ENCODE measurements at places on chromosomes 3 and 15. TPM values are rescaled to one million over a fixed set of nuclear protein-coding genes. Genes with fewer than 3 reads are reported as not detected.
A peak's percentile ranks its signal among the peaks of the same experiment; 100 is the strongest.

The P2RY12 gene
- 0.78 TPM for total RNA-seq

The WDR72 gene
- 9.2 TPM for total RNA-seq

The KPNA1 gene
- total RNA-seq: 28.7 TPM

The HTR3E gene
- total RNA-seq: not detected

The ANKRD34C gene
- under 0.01 TPM for total RNA-seq

The TAMM41 gene
- 10.9 TPM for total RNA-seq

The CAPN7 gene
- total RNA-seq: 38.1 TPM

The RTP4 gene
- 2.0 TPM for total RNA-seq

The HOMER2 gene
- 469 TPM for total RNA-seq

The CPNE9 gene
- not detected for total RNA-seq

The ETV5 gene
- 14.5 TPM for total RNA-seq

The RPSA gene
- total RNA-seq: 696 TPM

The GABRR3 gene
- not detected for total RNA-seq

The CTXN2 gene
- not detected for total RNA-seq

- no peak for DNase-seq
- H3K4me3 ChIP-seq: no peak overlapping the region
- no peaks in the 10 kb centered on the region for H3K4me1 ChIP-seq
- H3K27me3 ChIP-seq: no peaks in the 10 kb centered on the region
- no peak overlapping the region for H3K27ac ChIP-seq
Observed at GRCh38 chr3:31106204-31106603, 211.7 kb upstream of the GADL1 start.

- H3K4me3 ChIP-seq: no peak overlapping the region
- peaks cover 7% of the 10 kb centered on the region for H3K36me3 ChIP-seq
Observed at GRCh38 chr3:100352296-100353231, 18.0 kb downstream of the NIT2 start.

DNA sequence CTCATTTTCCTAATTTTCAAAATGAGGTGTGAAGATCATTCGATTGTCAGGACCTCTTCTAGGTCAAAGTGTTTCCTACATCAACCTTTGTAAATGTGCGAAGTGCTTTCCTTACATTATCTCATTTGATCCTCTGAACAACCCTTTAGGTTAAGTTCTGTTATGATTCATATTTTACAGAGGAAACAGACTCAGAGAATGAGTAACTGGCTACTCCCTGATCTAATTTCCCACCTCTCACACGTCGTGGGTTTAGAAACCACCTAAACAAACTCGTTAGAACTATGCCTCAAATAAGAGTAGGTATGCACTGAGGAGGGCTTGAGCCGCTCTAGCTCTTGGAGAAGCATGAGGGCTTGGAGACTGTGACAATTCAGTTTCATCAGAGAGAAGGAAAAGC lies 148.6 kb downstream of the CD47 start:
- H3K27me3 ChIP-seq: no peaks in the 10 kb centered on the region
- no peak overlapping the region for H3K4me3 ChIP-seq
- no peak for DNase-seq
- H3K27ac ChIP-seq: no peak overlapping the region

DNA sequence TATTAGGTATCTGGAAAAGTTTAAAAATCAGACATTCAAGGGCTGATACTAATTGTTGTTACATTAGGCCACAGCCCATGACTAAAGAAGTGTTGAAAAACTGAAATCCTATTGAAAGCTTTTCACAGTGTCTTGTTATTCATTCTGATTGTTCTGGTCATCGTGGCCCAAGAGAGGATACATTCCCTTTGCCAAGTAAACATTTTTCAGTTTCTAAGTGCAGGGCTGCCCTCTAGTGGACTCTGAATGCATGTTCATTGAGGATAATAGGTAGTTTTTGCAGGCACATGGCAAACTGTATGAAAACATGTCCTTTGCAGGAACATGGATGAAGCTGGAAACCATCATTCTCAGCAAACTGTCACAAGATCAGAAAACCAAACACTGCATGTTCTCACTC lies 181.1 kb downstream of the MYRIP start:
- no peaks in the 10 kb centered on the region for H3K4me1 ChIP-seq
- no peak overlapping the region for H3K4me3 ChIP-seq
- H3K27ac ChIP-seq: no peak overlapping the region

GRCh38 chr15:60395276-60396011 lies 2.3 kb downstream of the ANXA2 start:
- no peaks in the 10 kb centered on the region for H3K36me3 ChIP-seq
- no peak for DNase-seq
- peak overlapping the region; percentile 16 for H3K27ac ChIP-seq
- H3K4me1 ChIP-seq: peaks cover 69% of the 10 kb centered on the region
- H3K27me3 ChIP-seq: no peaks in the 10 kb centered on the region

- no peak overlapping the region for H3K27ac ChIP-seq
- no peak for DNase-seq
- H3K4me1 ChIP-seq: no peaks in the 10 kb centered on the region
- H3K4me3 ChIP-seq: no peak overlapping the region
Observed at GRCh38 chr15:68447976-68448755, 16.2 kb upstream of the ITGA11 start.

GRCh38 chr3:12423918-12424630 lies 60.2 kb upstream of the TSEN2 start:
- DNase-seq: no peak
- no peak overlapping the region for H3K4me3 ChIP-seq
- H3K27ac ChIP-seq: no peak overlapping the region
- H3K27me3 ChIP-seq: no peaks in the 10 kb centered on the region

- H3K27me3 ChIP-seq: no peaks in the 10 kb centered on the region
- H3K27ac ChIP-seq: no peak overlapping the region
- H3K4me3 ChIP-seq: no peak overlapping the region
- H3K4me1 ChIP-seq: no peaks in the 10 kb centered on the region
- H3K36me3 ChIP-seq: no peaks in the 10 kb centered on the region
Observed at GRCh38 chr3:115562636-115563267, 60.6 kb upstream of the GAP43 start.

DNA sequence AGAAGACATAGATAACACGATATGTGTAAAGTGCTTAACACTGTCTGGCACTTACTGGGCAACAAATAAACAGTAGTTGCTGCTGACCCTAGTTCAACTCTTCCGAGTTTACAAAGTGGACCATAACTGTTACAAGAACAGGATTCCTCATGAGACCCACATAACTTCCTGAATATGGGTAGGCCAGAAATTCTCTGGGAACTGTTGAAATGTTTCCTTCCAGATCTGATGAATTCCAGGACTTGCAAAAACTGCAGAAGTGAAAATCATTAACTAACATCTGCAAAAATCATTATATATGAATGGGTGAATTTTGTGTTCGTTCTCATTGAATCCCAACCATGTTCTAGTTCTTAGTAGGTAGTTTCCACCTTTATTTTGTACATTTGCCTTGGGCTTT lies 181.7 kb upstream of the MME start:
- H3K27ac ChIP-seq: no peak overlapping the region
- H3K4me1 ChIP-seq: no peaks in the 10 kb centered on the region
- DNase-seq: no peak
- no peaks in the 10 kb centered on the region for H3K27me3 ChIP-seq
- no peaks in the 10 kb centered on the region for H3K36me3 ChIP-seq
- no peak overlapping the region for H3K4me3 ChIP-seq

DNA sequence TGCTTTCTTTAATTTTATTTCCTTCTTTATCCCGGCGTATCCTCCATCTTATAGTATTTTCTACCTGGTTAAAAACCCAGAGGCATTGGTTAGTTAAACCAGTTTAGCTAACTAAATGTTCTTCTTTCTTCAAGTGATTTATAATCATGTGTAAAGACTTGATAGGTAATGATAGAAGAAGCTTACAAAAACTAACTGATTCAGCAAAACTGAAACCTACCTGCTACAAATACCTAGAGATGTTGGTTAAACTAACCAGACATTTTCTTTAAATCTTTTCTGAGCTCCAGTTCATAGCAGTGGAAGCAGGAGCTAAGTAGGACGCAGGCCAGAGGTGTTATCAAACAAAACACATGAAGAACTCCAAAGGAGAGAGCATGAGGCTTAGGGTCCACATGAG lies 44.8 kb downstream of the LEO1 start:
- no peak overlapping the region for H3K4me3 ChIP-seq
- H3K36me3 ChIP-seq: no peaks in the 10 kb centered on the region
- H3K27me3 ChIP-seq: no peaks in the 10 kb centered on the region
- H3K27ac ChIP-seq: no peak overlapping the region

GRCh38 chr3:13071695-13072094 lies 1.5 kb downstream of the IQSEC1 start:
- H3K27ac ChIP-seq: no peak overlapping the region
- H3K27me3 ChIP-seq: no peaks in the 10 kb centered on the region
- no peaks in the 10 kb centered on the region for H3K4me1 ChIP-seq
- no peak overlapping the region for H3K4me3 ChIP-seq

DNA sequence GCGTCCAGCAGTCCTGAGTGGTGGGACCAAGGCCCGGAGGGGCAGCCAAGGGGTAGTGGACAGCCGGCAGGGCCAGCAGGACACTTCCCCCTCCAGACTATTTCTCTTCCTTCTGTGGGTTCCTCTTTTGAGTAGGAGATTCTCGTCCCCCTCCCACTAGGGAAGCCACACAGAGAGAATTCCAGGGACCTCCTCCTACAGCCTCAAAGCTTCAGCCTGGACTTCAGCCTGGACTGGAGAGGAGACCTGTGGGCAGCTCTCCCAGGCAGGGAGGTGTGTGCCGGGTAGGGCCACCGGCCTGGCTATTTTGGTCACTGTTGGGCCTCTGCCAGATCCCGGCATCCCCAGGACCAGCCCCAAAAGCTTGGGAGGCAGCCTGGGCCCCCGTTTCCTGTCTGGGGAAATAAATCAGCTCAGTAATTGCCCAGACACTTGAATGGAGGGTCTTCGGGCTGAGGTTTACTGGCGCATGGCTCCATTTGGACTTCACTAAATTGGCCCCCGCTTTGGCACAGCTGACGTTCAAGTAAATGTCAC lies 1.3 kb downstream of the SLC6A6 start:
- H3K4me3 ChIP-seq: no peak overlapping the region
- no peak for DNase-seq
- no peaks in the 10 kb centered on the region for H3K27me3 ChIP-seq
- no peaks in the 10 kb centered on the region for H3K36me3 ChIP-seq
- H3K27ac ChIP-seq: no peak overlapping the region

- no peak for DNase-seq
- H3K36me3 ChIP-seq: no peaks in the 10 kb centered on the region
- H3K4me1 ChIP-seq: no peaks in the 10 kb centered on the region
- H3K4me3 ChIP-seq: no peak overlapping the region
Observed at GRCh38 chr3:99625237-99625622, 13.2 kb upstream of the COL8A1 start.

GRCh38 chr3:22117751-22118346 lies 366.8 kb upstream of the ZNF385D start:
- peaks cover 16% of the 10 kb centered on the region for H3K4me1 ChIP-seq
- no peak overlapping the region for H3K27ac ChIP-seq
- H3K27me3 ChIP-seq: no peaks in the 10 kb centered on the region
- H3K4me3 ChIP-seq: no peak overlapping the region
- no peaks in the 10 kb centered on the region for H3K36me3 ChIP-seq

- no peaks in the 10 kb centered on the region for H3K27me3 ChIP-seq
- DNase-seq: no peak
- no peaks in the 10 kb centered on the region for H3K4me1 ChIP-seq
- no peak overlapping the region for H3K27ac ChIP-seq
- no peak overlapping the region for H3K4me3 ChIP-seq
Observed at GRCh38 chr15:80662129-80662528, 33.0 kb upstream of the ABHD17C start.

GRCh38 chr3:105022813-105023212 lies 343.9 kb upstream of the ALCAM start:
- no peak for DNase-seq
- H3K4me1 ChIP-seq: no peaks in the 10 kb centered on the region
- no peaks in the 10 kb centered on the region for H3K27me3 ChIP-seq
- H3K36me3 ChIP-seq: no peaks in the 10 kb centered on the region

- no peak overlapping the region for H3K4me3 ChIP-seq
- no peaks in the 10 kb centered on the region for H3K4me1 ChIP-seq
- no peaks in the 10 kb centered on the region for H3K27me3 ChIP-seq
- no peaks in the 10 kb centered on the region for H3K36me3 ChIP-seq
- no peak overlapping the region for H3K27ac ChIP-seq
Observed at GRCh38 chr15:27027229-27027628, 56.2 kb downstream of the GABRG3 start.

- peaks cover 46% of the 10 kb centered on the region for H3K4me1 ChIP-seq
- H3K4me3 ChIP-seq: peak overlapping the region; percentile 81
- H3K27me3 ChIP-seq: no peaks in the 10 kb centered on the region
- DNase-seq: no peak
- H3K36me3 ChIP-seq: peaks cover 1% of the 10 kb centered on the region
Observed at GRCh38 chr15:92883876-92884435, 16.2 kb upstream of the CHD2 start.

DNA sequence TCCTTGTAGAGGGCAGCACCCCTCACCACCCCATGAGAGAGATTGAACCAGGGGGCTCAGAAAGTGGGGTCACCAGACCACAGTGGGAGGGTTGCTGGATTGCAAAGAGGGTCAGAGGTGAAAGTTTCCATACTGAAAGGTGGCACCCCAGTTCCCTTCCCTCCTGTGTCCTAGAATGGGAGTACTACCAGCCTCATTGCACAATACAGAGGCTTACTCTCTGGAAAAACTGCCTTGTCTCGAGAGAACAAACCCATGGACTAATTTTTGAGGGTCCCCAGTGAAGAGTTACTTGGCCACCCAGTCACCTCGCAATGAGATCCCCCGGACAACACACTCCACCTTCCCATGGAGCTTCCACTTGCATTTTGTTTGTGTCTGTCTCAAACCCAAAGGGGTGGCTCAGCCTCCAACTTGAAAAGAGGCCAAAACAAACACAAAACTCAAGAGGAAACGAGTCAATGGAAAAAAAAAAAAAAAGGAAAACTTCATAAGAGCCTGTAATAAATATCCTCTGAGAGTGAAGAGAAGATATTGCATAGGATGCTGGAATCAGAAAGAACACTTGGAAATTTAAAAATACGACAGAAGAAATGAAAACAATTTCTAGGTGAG lies 18.6 kb downstream of the MESP2 start:
- peaks cover 32% of the 10 kb centered on the region for H3K4me1 ChIP-seq
- no peaks in the 10 kb centered on the region for H3K27me3 ChIP-seq
- no peak for DNase-seq
- H3K4me3 ChIP-seq: no peak overlapping the region
- peaks cover 8% of the 10 kb centered on the region for H3K36me3 ChIP-seq

DNA sequence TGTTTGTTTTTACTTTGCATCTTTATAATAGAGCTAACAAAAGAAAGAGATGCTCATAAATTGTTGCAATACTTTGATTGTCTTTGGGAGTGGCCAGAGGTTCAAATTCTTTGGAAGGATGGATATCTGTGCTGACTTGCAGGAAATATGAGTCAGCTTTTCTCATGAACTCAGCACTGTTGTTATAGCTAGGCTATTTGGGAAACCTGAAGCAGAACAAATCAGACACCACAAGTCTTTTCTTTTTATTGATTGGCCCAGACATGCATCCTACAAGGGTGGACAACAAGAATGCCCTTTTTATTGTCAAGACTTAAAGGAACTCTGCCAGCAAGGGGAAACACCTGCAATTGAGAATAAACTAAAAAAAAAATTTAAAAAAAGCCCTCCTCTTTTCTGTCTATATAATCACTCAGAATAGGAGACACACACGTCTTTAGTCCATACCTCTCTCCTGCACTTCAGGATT lies 4.6 kb upstream of the DENND4A start:
- no peaks in the 10 kb centered on the region for H3K36me3 ChIP-seq
- peaks cover 19% of the 10 kb centered on the region for H3K4me1 ChIP-seq
- no peak overlapping the region for H3K27ac ChIP-seq

GRCh38 chr15:57703387-57703786 lies 3.1 kb upstream of the POLR2M start:
- no peak for DNase-seq
- H3K27ac ChIP-seq: no peak overlapping the region
- H3K36me3 ChIP-seq: no peaks in the 10 kb centered on the region
- H3K27me3 ChIP-seq: no peaks in the 10 kb centered on the region
- H3K4me1 ChIP-seq: peaks cover 17% of the 10 kb centered on the region

- no peaks in the 10 kb centered on the region for H3K27me3 ChIP-seq
- no peaks in the 10 kb centered on the region for H3K36me3 ChIP-seq
- no peak for DNase-seq
Observed at GRCh38 chr15:78540871-78541743, 863 bp downstream of the PSMA4 start.

Measured in body of pancreas (tissue), 4 donors.